ENCODE measurements at places on chromosomes 7 and 10.

- no peak for DNase-seq
Observed at GRCh38 chr7:17677408-17677807, 262.9 kb downstream of the SNX13 start.

DNA sequence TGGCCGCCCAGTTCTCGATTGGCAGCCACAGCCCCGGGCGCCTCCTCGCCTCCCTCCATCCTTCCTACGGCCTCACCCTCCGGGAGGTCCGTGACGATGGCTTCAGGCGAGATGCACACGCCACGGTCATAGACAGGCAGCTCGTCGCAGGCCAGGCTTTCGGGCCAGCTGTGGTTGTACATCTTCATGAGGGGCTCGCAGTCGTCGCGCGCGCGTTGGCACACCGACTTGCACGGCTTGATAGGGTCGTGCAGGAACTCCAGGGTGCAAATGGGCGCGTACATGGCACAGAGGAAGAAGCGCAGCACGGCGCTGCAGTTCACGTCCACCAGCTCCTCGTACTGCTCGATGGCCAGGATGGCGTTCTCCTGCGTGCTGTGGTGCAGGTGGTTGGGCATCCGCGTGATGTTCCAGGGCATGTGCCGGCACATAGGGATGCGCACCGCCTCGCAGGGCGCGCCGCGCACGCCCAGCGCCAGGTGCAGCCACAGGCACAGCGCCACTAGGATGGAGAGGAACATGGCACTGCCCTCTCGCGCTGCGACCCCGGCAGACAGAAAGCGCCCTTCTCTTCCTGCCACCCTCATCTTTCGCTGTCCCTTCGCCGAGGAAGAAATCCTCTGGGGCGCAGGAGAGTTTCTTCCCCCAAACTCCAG, 472 bp downstream of the SFRP4 start:
- no peak for DNase-seq

GRCh38 chr10:50286517-50286916, 35.2 kb upstream of the ASAH2 start:
- DNase-seq, result no peak

DNA sequence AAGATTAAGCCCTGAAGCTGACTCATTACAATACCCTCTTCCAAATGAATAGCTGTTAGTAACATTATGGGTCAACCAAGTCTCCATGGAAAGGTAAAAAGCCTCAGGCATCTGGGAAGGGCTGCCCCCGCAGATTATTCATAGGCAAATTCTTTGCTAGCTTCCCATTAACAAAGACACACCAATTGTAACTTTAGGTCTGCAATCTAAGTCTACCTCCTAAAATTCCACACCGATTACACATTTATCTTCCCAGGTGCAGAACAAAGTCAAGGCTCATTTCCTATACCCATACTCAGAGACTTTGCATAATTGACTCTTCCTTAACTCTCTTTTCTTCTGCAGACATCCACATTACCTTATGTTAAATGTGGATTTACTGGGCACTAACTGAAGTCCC, 826.3 kb upstream of the MBL2 start:
- DNase-seq, result no peak

DNA sequence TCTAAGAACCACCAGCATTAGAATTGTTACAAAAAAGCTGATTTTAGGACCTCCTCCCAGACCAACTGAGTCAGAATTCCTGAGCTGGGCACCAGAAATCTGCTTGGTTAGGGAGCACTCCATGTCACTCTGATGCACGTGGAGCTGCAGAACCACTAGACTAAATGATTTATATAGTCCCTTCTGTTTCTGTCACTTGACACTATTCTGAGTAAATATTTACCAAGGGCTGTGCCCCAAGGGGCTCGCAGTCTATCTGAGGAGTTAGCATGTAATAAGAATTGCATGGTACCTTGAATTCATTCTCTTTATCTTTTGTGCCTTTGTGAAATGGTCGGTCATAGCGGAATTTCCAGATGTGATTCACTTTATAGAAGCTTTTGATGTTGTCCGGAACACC, 196.0 kb upstream of the IMMP2L start:
- DNase-seq, result no peak

- DNase-seq, result no peak
Observed at GRCh38 chr7:124751027-124751426, 14.6 kb downstream of the GPR37 start.

DNA sequence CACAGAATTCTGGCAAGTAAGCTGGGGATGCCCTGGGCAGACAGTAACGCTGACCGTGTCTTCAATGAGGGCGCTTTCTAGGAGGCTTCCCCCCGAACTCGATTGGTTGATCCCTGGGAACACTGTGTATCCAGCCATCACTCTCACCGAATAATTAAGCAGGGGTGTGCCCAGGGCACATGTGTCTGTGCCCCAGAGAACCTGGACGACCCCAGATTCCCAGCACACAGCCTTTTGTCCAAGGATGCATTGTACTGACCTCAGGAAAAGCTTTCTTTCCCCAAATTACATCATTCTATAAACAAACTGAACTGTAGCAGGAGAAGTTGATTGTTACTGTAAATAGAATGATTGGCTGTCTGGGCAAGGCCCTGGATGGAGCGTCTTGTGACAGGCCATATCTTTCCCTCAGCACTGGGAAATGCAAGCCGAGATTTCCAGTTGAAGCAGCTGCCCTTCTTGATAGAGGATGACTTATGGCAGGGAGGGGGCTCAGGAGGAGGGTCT, 6.6 kb upstream of the DEPP1 start:
- no peak for DNase-seq

DNA sequence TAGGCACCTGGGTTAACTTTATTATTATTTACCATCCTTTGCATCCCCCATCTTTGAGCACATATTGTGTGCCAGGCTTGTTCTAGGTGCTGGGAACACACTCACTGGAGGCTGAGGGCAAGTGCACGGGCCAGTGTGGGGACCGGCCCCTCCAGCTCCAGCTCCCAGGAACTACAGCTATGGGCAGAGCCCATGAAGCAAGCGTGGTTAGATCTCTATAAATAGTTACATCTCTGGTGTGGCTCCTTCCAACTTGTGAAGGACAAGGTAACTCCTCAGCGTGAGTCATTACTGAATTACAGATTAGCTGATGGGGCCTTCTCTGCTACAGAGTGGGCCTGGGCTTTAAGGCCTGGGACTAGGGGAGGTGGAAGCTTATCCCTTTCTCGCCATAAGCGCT, 583.5 kb downstream of the SDK1 start:
- no peak for DNase-seq

- no peak for DNase-seq
Observed at GRCh38 chr7:2521952-2522591, 2.5 kb downstream of the LFNG start.

DNA sequence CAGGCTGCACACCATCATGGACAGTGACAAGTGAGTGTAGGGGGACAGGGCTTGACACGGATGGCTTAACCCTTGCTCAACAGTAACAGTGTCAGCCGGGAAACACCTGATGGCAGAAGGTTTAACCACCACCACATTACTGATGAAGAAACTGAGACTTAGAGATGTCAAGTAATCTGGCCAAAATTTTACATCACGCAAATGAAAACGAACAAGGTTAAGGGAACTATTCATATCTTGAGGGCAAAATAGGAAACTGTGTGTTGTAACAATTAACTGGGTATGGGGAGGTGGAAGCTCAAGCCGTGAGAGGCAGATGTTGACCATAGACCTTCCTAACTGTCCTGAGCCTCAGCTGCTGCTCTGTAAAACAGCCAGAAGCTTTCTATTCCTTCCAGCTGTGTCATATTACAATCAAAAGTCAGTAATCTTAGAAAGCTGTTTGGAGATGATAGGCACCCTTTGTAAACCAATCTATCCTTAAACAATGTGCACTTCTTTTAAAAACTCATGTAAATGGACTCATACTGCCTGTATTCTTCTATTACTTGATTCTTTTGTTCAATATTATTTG, 68.4 kb downstream of the ABCC2 start:
- no peak for DNase-seq

DNA sequence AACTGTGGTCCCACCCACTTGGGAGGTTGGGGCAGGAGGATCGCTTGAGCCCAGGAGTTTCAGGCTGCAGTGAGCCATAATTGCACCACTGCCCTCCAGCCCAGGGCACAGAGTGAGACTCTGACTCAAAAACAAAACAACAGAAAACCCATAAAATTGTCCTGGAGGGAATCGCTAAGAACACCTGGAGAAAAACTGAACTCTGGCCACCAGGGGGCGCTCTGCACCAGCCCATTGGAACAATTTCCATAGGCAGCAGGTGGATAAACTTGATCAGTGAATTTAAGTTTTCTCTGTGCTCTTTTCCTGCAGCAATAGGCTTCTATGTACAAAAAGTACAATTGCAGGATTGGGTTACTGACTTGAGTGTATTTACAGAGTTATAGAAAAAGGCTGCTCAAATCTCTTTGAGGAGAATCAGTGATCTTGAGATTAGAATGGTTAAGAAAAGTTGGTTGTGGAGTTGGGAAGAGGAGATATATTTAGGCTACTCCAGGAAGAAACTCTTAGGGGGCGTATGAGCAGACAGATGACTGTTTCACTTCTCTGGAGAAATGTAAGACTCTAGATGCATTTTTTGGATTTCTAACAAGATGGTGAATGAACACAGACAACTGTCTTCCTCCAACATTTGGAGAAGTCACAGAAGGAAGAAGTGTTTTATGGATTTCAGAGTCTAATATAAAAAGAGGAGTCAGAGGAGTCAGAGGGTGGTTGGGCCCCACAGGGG, 274.9 kb upstream of the GALNT17 start:
- DNase-seq, result no peak

GRCh38 chr7:66419210-66419609, 209.5 kb upstream of the KCTD7 start:
- DNase-seq, result no peak

DNA sequence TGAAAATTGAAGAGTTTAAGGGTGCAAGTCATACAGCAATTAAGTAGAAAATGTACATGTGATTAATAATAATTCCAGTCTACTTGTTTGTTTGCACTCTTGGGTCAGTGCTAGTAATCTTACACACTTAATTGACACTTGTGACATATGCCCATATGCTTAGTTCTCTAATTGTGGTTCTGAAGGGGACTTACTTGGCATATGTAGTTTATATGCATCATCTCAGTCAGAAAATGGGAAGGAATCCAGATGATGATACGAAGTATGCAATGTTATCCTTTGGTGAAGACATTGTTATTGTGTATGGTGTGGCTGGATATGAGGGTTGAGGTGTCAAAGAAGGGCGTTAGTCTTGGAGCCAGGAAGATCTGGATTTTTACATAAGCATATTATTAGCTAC, 193.5 kb upstream of the HDAC9 start:
- no peak for DNase-seq

DNA sequence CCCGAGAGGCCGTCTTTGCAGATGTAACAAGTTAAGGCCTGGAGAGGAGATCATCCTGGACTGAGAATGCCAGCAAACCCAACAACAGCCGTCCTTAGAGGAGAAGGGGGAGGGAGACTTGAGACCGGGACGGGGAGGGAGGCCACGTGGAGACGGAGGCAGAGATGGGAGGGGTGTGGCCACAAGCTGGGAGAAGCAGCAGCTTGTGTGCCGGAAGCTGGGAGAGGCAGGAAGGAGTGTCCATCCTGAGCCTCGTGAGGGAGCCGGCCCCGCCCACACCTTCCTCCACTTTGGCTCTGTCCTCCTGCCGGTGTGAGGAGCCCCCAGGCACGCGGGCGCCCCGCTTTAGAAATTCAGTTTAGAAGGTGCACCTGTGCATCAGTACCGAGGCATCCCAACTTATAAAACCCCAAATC, 95.7 kb downstream of the DNAJB6 start:
- no peak for DNase-seq

GRCh38 chr10:80542652-80543318, 5.1 kb downstream of the SH2D4B start:
- DNase-seq, result no peak

DNA sequence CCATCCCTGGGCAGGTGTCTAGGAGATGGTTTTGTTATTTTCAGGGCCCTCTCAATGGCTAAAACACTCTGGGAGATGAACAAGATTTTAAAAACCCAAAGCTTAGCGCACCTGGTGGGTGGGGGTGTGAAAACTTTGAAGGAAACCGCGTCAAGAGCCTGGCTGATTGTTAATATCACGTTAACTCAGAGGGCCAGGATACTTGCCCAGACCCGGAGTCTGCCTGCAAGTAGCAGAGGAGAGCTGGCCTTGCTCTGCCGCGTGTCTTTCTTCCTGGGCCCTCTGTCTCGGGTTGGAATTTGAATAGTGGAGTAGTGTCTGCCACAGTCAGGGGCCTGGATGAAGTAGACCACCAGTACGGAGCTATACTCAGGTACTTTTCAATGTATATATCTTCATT, 1.1 kb downstream of the MGMT start:
- no peak for DNase-seq

DNA sequence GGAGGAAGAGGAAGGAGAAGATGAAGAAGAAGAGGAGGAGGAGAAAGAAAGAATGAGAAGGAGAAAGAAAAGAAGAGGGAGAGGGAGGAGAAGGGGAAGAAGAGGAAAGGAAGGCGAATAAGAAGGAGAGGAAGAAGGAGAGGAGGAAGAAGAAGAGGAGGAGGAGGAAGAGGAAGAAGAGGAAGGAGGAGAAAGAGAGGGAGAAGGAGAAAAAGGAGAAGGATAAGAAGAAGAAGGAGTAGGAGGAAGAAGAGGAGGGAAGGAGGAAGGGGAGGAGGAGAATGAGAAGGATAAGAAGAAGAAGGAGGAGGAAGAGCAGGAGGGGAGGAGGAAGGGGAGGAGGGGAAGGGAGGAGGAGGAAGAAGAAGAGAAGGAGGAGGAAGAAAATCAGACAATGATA, 149.2 kb upstream of the LYZL2 start:
- no peak for DNase-seq

DNA sequence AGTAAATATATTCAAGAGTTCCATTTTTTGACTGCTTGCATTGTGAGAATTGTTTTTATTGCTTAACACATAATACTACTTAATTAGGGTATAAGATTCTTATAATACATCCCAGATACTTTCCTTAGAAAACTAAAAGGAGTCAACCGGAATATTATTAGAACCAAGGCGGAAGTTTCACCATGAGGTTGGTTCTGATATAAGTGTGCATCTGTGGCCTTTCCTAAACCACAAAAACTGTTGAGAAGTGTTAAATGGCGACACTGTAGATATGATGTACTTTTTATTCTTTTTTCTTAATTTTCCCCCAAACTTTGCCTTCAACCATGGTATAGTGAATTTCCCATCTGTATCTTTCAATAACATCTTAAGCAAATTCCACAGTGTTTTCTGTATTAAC, 32.3 kb upstream of the INHBA start:
- no peak for DNase-seq

DNA sequence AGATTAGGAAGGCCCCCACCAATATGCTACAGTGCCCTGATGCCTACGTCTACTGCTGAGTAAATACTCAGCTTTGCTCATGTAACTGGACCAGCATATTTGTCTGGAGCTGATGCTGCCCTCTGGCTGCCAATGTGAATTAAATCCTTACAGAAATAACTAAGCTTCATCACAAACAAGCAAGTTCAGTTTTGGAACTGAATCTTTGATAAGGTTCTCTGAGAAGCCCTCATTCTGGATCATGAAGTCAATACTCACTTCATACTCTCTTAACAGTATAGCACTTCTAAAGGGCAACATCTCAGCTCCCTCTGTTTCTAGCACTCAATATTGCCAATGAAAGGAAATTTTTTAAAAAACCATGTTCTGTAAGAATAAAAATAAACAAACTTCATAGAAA, 246.7 kb downstream of the ETV1 start:
- no peak for DNase-seq
